Activated T-cell treated with anti-CD3 and anti-CD28 coated beads, Interleukin-2, amount 50 U/mL, for 24 hours (primary cell): ENCODE measurements at places on chromosomes 5 and 9.
A peak's percentile ranks its signal among the peaks of the same experiment; 100 is the strongest.

- no peak for DNase-seq
These were observed 18.7 kb downstream of the NSG2 start for GRCh38 chr5:174064171-174064570.

GRCh38 chr5:161925960-161926359 is 78.0 kb downstream of the GABRA1 start:
- DNase-seq: no peak

DNA sequence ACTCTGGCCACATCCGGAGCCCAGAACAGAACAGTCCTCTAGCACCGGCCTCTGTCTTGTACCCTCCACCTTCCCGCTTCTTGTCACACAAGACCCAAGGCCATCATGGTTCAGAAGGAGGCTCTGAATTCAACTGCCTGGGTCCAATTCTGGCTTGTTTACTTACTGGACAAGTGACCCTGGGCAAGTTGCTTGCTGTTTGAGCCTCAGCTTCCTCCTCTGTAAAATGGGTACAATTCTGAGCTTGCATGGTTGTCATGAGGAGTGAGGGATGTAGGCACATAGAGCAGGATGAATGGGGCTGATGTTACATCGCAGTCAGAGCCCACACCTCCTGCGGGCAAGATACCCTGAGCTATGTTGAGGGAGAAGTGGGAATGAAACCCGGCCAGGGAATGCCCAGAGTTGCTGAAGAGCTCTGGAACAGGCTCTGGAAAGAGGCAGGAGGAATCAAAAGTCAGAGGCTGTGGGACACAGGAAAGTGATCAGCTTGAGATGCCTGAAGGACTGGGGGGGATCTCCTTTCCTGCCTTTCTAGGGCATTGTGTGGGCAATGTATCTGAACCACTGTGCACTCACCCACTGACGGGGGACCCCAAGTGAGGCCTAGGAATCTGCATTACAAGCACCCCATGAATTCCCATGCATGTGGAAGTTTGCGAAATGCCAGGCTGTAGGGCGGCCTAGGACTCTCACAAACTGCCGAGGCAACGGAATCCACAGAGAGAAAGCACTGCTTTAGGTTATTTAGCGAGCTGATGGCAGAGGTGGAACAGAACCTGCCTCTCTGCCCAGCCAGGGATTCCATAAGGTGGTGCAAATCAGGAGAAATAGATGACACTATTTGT is 29.4 kb upstream of the IL17B start:
- DNase-seq: no peak

DNA sequence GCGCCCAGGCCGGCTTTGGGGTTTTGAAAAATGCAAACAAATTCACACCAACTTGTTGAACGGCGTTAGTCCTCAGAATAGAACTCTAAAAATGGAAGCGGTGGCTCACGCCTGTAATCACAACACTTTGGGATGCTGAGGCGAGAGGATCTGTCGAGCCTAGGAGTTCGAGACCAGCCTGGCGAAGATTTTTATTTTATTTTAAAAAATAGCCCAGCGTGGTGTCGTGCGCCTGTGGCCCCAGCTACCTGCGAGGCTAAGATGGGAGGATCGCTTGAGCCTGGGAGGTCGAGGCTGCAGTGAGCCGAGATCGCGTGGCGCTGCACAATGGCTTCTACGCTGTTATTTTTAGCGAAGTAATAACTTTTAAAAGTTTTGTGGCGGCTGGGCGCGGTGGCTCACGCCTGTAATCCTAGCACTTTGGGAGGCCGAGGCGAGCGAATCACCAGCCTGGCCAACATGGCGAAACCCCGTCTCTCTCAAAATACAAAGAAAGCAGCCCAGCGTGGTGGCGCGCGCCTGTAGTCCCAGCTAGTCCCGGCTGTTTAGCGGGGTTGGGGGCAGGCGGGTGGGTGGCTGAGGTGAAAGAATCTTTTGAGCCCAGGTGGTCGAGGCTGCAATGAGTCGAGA is 694 bp upstream of the PLIN2 start:
- peak; percentile 70 for DNase-seq

- DNase-seq: no peak
These were observed 32.0 kb downstream of the TBCA start for GRCh38 chr5:77744116-77744515.

DNA sequence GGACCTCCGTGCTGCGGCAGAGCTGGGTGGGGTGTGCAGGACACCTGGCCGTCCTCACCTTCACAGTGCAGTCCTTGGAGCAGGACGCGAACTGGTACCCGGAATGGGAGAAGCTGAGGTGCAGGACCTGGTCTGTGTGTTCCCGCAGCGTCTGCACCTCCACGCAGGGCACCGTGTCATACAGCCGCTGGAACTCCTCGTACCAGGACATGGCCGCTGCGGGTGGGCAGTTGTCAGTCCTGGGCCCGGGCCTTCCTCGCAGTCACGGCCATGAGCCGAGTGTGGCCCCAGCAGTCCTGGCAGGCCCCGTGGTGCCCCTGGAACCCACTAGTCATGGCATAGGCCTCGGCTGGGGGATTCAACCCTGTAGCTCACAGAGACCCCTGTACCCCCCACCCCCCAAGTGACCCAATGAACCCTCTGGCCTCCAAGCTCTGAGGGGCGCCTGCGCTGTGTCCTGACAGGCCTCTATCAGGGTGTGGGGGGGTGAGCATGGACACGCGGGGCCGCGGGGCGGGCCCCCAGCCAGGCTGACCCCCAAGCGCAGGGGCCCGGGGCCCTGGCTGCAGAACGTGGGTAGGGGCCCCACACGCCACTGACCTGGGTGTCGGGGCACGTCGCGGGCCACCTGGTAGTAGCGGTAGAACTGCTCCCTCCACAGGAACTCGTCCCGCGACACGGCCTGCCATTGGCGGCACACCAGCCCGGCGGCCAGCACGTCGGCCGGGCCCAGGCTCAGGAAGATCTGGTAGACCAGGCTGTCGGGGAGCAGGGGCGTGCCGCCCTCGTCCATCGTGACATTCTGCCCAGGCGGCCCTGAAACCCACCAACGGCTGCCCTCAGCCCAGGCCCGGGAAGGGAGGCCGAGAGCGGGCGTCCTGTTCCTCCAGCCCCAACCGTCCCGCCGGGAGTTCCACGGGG is 987 bp downstream of the FBXW5 start:
- DNase-seq: peak; percentile 71

GRCh38 chr5:142826741-142827492 is 56.7 kb downstream of the ARHGAP26 start:
- peak; percentile 45 for DNase-seq

GRCh38 chr9:115596021-115596745 is 478.2 kb upstream of the TNC start:
- DNase-seq: no peak

GRCh38 chr9:37946041-37946440 is 42.1 kb upstream of the SLC25A51 start:
- DNase-seq: no peak

- DNase-seq: no peak
These were observed 380.8 kb upstream of the CD180 start for GRCh38 chr5:67577424-67577823.

- DNase-seq: no peak
These were observed 623 bp upstream of the TRIM36 start for GRCh38 chr5:115170134-115170928.

DNA sequence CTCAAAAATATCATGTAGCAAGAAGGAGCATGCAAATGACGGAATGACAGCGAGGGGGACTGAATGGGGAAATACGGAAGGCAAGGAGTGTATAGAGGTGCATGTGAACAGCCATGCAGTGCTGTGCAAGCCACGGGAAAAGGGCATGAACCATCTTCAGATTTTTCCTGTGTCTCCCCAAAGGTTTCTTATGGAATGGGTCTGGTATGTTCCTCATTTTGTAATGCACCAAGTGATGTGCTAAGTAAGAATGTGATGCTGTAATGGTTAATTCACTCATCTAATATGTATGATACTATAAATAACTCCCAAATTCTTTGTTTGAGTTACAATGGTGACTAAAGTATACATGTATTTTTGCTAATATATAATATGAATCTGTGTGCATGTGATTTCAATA is 99.0 kb upstream of the DAB2 start:
- no peak for DNase-seq

DNA sequence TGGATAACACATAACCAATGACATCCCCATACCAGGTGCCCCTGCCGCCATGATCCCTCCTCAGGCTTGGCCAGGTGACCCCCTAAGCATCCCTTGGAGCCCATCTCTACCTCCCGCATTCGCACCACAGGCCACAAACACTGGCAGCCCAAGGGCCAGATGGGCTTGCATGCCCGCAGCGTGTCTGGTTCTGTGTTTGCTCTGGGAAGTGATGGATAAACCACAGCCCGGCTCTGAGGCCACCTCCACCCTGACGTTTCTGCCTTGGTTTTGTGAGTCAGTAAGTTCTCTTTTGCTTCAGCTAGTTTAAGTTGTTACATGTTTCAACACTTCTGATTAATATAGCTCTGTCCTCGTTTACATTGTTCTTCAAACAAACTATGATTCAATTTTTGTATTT is 172.4 kb upstream of the PHYKPL start:
- no peak for DNase-seq

DNA sequence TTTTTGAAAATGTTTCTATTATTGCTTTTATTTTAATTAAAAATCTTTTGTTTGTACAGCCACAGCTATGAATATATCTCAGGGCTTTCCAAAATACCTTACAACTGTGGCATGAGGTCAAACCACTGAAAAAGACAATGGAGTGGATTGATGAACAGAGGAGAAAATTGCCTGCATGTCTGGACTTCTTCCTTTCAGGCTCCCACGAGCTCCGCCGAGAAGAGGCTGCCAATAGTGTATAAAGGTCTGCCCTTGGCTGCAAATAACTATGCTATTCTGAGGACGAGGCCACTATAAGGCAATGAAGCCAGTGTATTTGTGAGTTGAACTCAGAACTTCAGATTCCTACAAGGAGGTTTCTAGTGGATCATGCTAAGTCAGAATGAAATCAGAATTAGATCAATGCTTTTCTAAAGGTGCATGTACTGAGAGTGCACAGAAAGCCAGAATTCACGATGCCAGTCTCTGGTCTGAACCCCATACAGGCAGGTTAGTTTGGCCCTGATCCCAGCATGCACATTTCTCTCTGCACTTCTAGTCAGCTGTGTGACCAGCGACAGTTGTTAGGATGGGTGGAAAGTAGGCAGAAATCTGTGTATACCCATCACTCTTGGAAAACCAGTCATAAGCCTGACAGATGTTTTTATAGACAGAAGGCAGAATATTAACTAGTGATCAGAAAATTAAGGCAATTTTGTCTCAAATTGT is 42.7 kb upstream of the PLPP1 start:
- no peak for DNase-seq

GRCh38 chr5:107365320-107366109 is 305.2 kb downstream of the EFNA5 start:
- no peak for DNase-seq

DNA sequence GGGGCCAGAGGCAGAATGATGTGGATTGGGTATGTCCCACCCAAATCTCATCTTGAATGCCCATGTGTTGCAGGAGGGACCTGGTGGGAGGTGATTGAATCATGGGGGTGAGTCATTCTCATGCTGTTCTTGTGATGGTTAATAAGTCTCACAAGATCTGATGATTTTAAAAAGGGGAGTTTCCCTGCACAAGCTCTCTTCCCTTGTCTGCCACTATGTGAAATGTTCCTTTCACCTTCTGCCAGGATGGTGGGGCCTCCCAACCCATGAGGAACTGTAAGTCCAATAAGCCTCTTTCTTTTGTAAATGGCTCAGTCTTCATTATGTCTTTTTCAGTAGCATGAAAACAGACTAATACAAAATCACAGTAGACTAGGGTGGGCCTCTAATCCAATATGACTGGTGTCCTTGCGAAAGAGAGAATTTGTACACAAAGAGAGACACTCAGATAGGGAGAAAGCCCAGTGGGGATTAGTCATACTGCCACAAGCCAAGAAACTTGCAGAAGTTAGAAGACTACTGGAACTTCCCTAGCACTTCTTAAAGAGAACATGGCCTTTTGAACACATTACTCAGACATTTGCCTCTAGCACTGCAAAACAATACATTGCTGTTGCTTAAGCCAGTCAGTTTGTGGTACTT is 68.4 kb downstream of the ANXA1 start:
- DNase-seq: peak; percentile 31

DNA sequence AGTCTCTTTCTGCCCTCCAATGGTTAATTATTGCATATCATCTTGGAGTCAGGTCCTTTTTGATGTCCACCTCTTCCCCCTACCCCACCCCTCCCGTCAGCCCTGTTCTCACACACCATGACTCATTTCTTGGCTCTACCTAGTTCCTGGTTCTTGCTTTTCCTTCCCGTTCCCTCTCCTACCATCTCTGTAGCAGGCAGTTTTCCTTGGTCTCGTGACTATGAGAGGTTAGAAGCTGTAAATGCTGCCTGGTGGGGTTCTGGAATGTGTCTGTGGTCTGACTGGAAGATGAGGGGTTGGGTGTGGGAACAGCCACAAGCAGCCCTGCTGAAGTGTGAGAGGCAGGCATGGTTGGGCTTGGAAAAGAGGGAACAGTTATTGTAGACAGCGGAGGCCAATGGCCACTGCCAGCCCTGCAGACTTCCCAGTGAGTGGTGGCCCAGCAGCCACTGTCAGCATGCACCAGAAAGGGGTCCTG is 18.2 kb downstream of the SLC22A5 start:
- DNase-seq: no peak

- peak; percentile 20 for DNase-seq
These were observed 143.8 kb downstream of the HSD17B3 start for GRCh38 chr9:96158147-96158546.

GRCh38 chr5:156892223-156892622 is 42.1 kb downstream of the PPP1R2B start:
- no peak for DNase-seq

DNA sequence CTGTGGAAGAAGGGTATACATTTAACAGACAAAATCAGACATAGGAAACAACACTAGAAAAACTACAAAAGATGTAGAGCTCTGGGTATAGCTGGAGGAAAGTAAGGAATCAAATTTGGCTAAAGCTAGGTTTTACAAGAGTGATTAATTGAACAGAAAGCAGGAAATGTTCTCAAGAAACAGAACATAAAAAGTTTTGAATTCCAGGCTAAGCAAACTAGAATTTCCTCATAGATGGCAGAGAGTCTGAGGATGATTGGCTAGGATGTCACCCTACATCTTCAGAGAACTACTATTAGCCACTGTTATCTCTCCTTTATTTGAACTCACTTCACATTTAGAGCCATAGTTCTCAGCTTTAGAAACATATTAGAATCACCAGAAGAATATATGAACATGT is 502.1 kb upstream of the PAPPA start:
- DNase-seq: no peak

GRCh38 chr5:93188876-93189485 is 392.0 kb downstream of the NR2F1-AS1 start:
- no peak for DNase-seq

DNA sequence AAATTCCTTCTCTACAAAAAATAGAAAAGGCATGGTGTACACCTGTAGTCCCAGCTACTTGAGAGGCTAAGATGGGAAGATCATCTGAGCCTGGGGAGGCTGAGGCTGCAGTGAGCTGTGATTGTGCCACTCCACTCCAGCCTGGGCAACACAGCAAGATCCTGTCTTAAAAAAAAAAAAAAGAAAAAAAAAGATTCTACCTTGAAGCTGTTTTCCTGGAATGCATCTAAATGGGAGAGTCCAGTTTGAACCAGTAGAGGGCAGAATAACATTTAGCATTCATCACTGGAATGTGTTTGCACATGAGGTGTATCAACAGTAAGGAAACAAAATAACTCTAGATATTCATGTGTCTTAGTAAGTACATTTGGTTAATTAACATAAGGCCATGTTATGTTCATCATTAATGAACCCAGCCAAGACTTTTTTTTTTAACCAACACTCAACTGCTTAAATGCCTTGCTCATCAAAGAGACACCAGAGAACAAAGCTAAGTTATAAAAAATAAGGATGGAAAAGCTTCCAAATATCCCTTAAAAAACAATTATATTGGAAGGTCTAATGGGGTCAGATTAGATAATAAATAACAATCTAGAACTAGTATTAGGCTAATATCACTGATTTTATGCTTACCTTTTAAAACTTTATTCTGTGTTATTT is 16.1 kb downstream of the IFNE start:
- DNase-seq: peak; percentile 34
